ENCODE measurements at places on chromosomes 5 and 9.

- no peak for DNase-seq
Measured at GRCh38 chr5:67289763-67290521, 93.3 kb upstream of the CD180 start.

DNA sequence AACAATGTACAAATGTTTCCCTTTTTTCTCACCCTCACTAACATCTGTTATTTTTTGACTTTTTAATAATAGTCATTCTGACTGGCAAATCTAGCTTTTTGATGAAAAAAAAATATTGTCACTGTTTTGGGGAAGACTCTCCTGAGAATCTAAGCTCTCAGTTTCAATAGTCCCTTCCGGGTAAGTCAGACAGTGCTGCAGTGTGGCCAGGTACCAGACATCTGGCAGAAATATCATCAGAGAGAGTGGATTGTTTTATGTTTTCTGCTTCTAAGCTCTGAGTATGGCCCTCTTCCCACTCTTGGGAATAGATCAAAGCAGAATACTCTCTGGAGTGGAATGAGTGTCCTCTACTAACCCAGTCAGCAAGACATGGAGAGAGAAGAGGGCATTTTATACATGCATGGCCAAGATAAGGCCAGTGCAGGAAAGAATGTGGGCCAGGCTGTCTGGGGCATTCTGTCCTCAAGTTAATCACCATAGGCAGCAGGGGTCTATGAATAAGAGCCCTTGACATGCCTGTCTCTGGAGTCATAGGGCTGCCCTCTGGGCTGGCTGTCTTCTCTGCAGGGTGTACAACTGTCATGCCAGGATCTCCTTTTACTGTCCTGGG lies 38.5 kb upstream of the OR2S2 start:
- DNase-seq = no peak

GRCh38 chr9:6938873-6939272 lies 181.1 kb downstream of the KDM4C start:
- DNase-seq = no peak

DNA sequence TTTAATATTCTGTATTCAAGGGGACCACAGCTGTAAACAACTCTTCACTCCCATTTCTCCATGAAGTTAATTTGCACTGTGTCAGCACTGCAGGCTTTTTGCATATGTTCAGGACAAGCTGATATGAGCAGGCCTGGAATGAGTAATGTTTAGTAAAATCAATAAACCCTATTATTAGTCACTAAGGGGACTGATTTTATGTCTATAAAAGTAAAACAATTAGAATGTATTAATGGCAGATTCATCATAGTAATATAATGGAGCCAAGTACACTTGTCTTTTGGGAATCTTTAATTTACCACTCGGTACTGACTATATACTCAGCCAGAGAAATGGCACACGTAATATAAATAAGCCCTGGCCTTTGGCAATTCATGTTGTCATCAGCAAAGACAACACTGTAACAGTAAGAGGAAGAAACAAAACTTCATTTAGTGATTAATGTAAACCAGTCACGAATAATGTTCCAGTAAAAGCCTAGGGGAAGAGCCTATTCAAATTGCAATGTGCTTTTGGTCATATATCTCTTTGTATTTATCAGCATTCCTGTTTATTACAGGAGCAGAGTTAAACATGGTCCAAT lies 111.6 kb downstream of the ZNF608 start:
- no peak for DNase-seq

- no peak for DNase-seq
Measured at GRCh38 chr5:22391956-22392355, 461.2 kb downstream of the CDH12 start.

- no peak for DNase-seq
Measured at GRCh38 chr5:66118304-66118703, 25.8 kb upstream of the SREK1 start.

DNA sequence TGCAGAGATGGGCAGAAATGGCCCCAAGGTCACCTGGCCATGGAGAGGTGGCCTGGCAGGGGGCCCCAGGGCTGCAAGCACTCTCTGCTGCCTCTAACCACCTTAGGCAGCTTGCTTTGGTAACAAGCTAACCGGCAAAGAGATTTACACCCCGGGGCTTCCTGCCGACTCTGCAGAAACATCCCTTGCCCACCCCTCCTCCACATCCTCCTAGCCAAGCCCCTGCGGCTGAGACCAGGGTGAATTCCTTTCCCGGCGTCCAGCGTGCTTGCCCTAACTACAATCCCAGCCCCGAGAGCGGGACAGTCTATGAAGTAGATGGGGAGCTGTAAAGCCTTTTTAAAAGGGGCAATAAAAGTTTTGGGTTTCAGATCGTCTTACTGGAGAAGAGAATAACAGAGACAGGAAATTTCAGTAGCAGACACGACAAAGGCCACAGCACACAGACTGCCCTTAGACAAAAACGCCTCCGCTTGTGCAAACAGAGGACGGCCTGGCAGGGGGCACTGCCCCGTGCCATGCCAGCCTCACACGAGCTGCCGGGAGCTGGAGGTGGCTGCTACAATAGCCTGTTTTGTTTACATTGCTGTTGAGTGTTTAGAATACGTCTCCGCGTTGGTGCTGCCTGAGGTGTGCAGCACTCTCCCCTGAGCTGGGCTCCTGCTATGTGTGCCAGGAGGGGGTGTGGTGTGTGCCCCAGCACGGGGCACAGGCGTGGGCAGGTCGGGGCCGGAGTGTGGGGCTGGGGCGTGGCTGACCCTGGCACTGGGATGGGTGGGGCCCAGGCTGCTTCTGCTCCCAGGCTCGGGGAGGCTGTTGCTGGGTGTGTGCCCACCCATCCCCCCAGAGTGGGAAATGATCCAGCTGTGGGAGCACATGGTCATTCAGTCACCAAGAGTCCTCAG lies 15.3 kb downstream of the MYMK start:
- DNase-seq = no peak

- no peak for DNase-seq
Measured at GRCh38 chr9:128282500-128282899, 6.4 kb downstream of the SWI5 start.

- peak; percentile 68 for DNase-seq
Measured at GRCh38 chr5:176653401-176654385, 6.4 kb downstream of the TSPAN17 start.

DNA sequence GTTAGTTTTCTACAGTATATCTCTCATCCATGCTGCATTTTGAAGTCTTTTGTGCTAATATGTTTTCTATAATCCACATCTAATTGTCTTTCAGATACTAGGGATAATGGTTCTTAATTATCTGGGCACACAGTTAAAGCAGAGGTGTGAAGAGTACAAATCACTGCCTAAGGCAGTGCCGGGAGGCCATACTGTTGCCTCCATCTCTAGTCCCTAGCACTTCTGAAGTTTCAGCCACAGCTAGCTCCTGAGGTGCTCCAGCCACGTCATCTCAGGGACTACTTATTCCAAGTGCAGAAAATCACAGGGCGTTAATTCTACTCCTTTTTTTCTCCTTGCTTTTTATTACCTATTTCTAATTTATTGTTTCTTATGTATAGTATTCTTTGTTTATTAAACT lies 760.0 kb upstream of the FAM174A start:
- no peak for DNase-seq

DNA sequence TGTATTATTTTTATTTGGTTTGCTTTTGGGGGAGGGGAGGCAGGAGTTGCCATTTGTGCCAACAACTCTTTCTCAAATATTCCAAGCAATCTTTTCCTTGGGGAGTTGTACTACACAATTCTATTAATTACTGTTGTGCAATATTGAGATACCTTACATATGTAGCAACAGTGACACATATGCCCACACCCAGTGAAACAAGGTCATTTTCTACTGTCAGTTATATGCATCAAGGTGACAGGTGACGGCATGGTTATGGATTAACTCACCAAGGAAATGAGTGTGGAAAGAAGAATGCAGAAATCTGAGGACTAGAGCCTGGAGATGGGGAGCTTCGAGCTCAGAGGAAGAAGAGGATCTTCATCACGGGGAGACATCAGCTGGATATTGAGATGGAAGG lies 17.9 kb upstream of the MSMP start:
- DNase-seq = no peak

- DNase-seq = no peak
Measured at GRCh38 chr5:25412116-25412661, 767.4 kb upstream of the CDH10 start.

GRCh38 chr5:78541086-78541654 lies 107.4 kb downstream of the LHFPL2 start:
- peak; percentile 81 for DNase-seq

- no peak for DNase-seq
Measured at GRCh38 chr5:64347309-64347708, 158.5 kb upstream of the RGS7BP start.

GRCh38 chr9:121798941-121799340 lies 147.5 kb downstream of the DAB2IP start:
- DNase-seq = no peak

DNA sequence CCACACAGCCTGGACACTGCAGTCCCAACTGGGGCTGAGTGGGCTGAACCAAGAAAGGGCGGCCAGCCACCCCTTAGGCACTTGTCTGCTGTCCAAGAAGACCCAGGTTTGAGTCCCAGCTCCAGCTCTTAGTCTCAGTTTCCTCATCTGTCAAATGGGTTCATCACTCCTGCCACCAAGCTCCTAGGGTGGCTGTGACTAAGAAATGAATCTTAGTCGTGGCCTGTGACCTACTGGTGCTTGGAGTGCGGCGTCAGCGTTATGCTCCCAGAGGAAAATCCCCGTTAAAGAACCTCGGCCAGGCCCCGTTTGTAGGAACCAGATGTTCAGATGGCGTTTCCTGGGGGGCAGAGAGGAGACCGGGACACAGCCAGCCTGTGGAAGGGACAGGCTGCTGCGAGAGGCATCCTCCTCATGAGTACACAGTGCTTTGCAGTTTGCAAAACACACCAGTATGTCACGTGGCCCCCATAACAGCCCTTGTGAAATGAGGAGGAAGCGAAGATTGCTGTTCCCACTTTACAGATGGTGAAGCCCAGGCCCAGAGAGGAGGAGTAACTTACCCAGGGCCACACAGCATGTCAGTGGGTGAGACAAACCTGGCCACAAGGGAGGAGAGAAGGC lies 3.3 kb downstream of the FIBCD1 start:
- DNase-seq = peak; percentile 16

DNA sequence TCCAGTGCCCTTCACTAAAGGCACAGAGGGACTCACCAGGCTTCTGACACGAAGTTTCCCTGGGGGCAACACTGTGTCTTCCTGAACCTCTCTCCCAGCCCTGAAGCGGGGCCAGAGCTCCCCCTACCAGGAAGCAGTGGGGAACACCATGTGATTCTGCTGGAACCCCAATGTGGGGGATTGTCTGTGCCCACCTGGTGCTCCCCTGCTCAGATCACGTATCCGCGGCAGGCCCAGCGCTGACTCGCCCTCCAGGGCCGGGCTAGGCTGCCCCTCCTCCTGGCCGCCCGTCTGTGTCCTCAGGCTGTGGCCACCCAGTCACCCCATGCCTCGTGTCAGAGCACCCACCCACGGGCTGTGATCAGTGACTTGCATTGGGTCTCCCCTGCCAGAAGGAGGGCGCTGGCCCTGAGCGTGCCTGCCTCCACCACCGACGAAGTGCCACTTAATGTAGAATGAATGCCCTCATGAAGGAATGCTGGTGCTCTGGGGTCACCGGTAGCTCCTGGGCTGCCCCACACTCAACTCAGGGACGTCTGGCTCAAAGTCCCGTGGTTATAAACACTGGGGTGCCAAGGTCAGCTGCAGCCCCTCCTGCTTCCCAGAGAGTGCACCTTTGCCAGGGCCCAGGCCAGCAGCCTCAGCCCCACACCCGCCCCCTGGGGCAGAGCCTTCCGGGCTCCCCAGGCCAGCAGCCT lies 22.1 kb downstream of the SARDH start:
- peak; percentile 19 for DNase-seq
